Renal pelvis (tissue), 12 donors: ENCODE measurements at places on chromosomes 11 and 22. TPM values are rescaled to one million over a fixed set of nuclear protein-coding genes. Genes with fewer than 3 reads are reported as not detected.

GRCh38 chr11:70159627-70160570 lies 43.2 kb upstream of the FADD start:
- no peak for DNase-seq

- no peak for DNase-seq
Observed at GRCh38 chr22:35641494-35642120, 6.6 kb upstream of the APOL6 start.

TRPC6 gene
- 8.0 TPM for polyA plus RNA-seq

DNA sequence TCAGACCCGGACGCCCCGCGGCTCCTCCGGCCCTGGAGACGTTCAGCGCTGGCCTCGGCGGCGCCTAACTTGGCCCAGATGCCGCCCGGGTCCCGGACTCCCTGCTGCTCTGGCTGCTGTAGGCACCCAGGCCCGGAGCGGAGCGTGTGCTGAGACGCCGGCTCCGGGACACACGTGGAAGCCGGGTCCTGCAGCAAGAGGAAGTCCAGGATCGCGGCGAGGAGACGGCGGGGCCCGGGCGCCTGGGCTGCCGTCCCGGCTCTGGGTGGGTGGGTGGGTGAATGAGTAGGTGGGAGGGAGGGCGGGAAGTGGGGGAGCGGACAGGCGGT lies 223 bp downstream of the WT1 start:
- DNase-seq = no peak

DNA sequence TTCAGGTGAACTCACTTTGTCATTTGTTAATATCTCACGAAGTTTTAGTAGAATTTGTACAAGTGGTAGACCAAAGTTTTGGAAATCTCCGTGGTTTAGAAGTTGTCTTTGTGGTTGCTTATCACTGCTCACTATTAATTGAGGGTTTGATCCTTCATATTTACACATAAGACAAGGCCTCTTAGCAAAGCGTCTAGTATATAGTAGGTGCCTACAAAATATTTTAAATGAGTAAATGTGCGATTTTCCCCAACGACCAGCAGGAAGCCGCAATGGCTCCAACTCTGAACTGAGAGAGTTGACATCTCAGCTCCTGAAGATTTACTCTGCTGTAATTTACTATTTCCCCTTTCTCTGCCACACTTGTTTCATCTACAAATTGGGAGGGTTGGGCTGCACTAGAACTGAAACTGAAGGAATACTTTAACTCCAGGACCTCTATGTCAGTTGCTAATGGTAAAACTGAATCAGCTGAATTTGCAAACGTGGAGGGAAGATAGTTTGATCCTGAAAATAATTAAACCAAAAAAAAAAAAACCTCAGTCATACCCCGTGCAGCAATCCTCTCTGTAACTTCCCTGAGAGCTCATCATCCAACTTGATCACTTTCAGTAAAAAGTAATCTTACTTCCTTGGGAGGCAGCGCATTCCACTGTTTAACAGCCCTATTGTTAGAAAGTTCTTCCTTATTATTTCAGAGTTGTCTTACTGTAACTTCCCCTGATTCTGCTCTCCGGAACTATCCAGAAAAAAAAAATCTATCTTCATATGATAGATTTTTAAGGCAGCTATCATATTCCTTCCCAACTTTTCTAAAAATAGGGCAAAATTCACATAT lies 1.3 kb upstream of the SBF2 start:
- no peak for DNase-seq

GRCh38 chr11:34349882-34350281 lies 7.9 kb downstream of the ABTB2 start:
- no peak for DNase-seq

TBX10 gene
- polyA plus RNA-seq = not detected

DNA sequence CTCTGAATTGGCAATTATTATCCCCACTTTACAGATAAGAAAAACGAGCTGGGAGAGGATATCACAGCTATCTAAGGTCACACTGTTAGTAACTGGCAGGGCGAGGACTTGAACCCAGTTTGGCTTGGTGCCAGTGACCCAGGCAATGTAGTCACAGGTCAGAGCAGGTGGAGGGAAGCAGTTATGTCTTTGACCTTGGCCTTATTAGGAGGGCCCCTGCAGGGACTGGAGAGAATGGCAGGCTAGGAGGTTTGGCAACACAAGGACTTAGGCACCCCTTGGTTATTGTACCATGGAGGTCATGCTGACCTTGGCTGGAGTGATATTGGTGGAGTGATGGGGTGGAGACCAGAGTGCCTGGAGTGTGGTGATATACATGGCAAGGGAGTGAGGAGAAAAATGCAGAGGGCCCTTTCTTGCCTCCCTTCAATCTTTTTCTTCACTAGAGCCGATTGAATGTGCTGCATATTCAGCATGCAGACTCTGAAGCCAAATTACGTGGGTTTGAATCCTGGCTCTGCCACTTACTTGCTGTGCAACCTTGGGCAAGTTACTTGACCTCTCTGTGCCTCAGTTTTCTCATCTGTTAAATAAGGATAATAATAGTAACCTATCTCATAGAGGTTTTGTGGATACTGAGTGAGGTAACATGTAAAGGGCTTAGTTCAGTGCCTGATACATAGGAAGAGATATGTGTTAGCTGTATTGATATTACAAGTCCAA lies 92.7 kb upstream of the TBCEL start:
- DNase-seq = no peak

DNA sequence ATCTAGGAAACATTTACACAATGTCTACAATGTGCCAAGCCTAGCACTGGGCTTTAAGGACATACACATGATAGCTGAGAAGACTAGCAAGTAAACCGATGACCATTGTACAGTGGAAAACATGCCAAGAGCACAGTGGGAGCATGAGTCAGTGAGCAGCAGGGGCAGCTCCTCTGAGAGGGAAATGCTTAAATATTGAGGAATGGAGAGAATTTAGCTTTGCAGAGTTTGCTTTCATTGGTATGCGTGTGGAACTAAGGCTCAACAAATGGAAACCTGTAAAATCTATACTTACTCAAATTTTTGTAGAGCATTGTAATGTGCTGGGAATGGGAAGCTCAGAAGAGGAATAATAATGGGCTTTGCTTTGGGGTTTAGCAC lies 282.3 kb downstream of the ST3GAL4 start:
- DNase-seq = no peak
